ENCODE measurements at places on chromosomes 5 and 9. TPM values are rescaled to one million over a fixed set of nuclear protein-coding genes. Genes with fewer than 3 reads are reported as not detected.

DNA sequence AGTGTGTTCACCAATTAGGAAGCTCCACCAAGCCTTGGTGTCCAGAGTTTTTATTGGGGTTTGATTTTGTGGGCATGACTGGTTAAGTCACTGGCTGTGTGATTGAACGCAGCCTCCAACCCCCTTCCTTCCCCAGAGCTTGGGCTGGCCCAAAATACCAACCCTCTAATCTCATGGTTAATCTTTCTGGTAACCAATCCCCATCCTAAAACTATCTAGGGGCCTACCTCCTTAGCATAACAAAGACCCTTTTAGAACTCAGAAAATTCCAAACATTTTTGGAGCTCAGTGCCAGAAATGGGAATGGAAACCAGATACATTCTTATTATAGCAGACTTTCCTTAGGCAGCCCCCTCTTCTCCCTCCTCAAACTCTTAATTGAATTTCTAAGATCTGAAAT lies 35.9 kb upstream of the HRH2 start:
- DNase-seq: no peak

DNA sequence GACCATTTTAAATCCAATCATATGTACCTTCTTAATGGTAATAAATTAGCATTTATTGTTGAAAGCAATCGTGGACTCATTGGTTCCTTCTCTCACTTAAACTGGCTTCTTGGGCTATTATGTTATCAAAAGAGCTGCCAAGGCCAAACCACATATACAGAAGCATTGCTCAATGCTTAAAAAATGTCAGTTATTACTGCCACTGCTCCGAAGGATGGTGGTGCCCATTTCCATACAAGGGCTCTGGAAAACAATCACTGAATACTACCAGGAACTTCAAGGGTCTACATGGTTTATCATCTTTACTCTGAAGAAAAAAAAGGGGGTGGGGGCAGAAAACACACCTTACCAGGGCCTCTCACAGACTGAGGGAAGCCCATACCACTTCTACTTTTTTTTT lies 104.3 kb downstream of the GNAQ start:
- DNase-seq: no peak

- no peak for DNase-seq
These were observed 196.2 kb downstream of the SLCO4C1 start for GRCh38 chr5:102099766-102100331.

DNA sequence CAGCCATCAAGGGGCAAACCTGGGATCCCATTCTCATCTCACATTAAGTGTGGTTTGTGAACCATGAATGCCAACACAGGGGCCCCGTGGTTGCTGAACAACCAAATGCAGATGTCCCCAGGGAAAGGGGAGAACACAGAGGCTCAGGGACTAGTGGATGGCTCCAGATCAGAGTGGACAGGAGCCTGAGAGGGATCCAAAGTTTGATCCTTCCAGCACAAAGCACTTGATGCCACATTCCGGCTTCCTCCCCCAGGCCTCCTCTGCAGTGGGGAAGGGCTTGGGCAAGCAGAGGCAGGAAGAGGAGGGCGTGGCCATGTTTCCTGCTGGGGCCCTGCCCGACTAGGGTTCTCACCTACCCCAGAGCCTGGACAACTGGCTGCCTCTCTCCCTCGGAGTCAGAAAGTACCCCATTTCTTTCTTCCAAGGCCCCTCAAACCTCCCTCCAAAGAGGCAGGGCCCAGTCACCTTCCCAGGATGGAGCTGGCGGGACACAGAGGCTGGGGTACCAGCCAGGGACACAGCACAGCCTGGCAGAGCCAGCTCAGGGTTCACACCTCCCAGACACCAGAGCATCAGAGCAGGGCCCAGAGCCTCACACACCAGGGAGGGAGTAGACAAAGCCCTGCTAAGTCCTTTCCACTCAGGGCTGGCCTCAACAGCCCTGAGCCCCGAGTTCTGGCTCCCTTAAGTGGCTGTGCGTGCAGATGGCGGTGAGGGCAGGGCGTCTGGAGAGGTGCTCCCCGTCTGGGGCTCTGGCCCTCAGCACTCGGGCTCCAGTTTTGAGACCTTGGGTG lies 4.3 kb upstream of the RNF44 start:
- DNase-seq: no peak

DNA sequence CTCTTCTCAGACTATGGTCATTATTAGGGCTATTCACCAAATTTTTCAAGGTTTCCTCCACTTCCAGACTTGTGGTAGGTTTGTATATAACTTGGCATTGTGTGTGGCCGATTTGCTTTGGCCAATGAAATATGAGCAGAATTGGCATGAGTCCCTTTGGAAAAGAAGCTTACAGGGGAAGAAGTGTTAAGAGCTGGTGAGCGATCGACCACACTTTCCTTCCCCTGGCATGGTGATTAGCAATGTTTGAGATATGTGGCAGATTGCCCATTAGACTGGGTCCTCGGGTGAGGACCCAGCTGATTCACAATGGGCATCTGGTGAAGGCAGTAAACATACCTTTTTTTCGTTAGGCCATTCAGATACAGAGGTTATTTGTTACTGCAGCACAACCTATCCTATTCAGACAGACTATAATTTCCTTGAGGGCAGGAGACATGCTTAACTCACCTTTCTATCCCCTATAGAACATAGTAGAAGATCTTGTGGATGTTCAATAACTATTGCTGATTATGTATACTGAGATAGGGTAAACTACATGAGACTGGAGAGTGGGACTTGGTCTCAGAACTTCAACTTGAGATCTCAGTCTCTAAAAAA lies 62.8 kb upstream of the KLF9 start:
- DNase-seq: no peak

The ZBTB34 gene
- total RNA-seq: 21.0 TPM

The LHX2 gene
- total RNA-seq: 6.7 TPM

Measured in glutamatergic neuron (in vitro differentiated cells).